Daoy (cell line): ENCODE measurements at places on chromosomes 1 and 21.

- DNase-seq, result peak; percentile 81
Observed at GRCh38 chr1:19315378-19316198, 3.5 kb downstream of the SLC66A1 start.

DNA sequence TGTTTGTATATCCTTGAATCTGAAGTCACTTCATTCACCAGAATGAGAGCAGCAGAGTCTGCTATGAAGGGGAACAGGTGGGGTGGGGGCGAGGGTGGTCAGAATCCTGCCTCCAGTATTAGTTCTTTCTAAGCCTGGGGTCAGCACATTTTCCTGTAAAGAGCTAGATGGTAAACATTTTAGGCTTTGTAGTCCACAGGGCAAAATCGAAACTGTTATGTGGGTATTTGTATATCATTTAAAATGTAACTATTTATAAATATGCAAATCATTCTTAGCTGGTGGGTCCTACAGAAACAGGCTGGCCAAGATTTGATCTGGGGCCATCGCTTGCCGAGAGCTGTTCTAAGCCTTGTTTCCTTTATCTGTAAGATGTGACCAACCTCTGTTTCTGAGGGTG is 96.0 kb downstream of the IGSF21 start:
- no peak for DNase-seq

DNA sequence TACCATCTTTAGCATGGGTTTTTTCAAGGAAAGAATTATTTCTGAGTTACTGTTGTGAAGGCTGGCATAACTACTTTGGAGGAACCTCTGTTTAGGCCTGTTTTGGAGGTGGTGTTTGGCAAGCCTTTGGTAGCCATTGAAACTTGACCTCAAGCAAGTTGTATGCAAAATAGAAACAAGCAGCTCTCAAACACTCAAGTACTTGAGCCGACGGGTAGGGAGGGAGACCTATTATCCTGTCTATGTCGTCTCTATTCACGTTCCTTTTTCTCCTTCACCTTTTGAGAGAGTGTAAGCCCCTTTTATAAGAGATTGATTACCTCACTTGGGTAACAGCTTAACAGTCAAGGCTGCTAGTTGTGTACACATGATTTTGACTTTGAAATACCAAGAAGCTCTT is 878.3 kb upstream of the CXADR start:
- no peak for DNase-seq

- DNase-seq, result no peak
Observed at GRCh38 chr1:116246174-116246573, 126.9 kb upstream of the ATP1A1 start.

- DNase-seq, result no peak
Observed at GRCh38 chr1:30842697-30843354, 65.7 kb downstream of the SDC3 start.
